ENCODE measurements at places on chromosomes 3 and 15.

DNA sequence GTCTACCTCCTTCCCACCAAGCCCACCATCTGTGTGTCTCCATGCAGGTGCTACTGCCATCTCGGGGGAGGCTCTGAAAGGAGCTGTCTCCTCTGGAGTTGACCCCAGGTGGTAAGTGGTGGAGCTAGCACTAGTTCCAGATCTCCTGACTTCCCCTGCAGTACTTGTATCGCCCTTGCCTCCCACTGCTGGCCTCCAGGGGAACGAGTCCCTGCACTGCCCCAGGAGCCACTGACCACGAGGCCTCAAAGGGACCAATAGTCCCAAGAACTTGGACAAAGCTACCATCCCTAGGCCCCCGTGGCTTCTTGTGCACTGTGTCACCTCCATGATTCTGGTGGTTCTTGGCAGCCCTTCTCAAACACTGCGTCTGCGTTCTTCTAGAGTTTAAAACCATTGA is 98.9 kb downstream of the TOP2B start:
- no peak for DNase-seq

GRCh38 chr3:74599564-74599963 is 14.9 kb downstream of the CNTN3 start:
- no peak for DNase-seq

- DNase-seq: no peak
Observed at GRCh38 chr15:57485869-57486268, 105.8 kb upstream of the MYZAP start.

DNA sequence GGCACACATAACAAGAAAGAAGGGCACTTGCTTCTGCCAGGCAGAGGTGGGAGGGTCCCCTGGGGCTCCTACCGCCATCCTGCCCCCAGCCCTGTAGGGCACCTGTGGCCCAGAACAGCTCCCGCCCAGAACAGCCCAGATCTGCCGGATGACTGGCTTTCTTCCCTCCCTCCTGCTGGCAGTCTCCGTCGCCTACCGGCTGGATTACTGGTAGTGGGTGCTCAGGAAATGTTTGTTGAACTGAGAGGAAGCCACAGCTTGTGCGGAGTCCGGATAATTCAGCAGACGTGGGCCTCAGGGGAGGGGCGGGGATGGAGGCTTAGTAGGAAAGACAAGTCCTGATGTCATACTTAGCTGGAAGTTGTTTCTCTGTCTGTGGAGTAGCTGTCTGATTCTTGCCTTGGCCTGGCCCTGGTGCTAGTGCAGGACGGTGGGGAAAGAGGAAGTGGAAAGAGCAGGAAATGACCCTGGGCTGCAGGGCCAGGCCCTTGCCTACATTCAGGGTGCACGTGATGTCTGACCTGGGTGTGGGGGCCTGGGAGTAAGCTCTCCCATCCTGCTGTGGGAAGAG is 6.7 kb downstream of the CCDC9B start:
- peak; percentile 35 for DNase-seq

DNA sequence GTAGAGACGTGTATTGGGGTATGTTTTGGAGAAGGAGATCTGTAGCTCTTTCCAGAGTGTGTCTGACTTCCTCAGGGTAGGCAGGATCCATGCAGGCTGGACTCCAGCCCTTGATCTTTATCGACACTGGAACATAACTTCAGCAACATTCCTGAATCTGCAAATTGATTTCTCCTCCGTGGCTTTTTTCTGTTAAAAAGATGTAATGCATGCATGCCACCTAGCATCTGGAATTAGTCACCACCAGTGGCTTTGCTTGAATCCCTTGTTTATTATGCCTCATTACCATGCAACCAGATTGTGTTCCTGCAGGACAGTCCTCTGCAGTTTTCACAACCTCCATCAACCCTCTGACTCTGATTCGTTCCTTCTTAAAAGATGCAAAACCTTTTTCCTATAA is 86.1 kb downstream of the CCNL1 start:
- no peak for DNase-seq

DNA sequence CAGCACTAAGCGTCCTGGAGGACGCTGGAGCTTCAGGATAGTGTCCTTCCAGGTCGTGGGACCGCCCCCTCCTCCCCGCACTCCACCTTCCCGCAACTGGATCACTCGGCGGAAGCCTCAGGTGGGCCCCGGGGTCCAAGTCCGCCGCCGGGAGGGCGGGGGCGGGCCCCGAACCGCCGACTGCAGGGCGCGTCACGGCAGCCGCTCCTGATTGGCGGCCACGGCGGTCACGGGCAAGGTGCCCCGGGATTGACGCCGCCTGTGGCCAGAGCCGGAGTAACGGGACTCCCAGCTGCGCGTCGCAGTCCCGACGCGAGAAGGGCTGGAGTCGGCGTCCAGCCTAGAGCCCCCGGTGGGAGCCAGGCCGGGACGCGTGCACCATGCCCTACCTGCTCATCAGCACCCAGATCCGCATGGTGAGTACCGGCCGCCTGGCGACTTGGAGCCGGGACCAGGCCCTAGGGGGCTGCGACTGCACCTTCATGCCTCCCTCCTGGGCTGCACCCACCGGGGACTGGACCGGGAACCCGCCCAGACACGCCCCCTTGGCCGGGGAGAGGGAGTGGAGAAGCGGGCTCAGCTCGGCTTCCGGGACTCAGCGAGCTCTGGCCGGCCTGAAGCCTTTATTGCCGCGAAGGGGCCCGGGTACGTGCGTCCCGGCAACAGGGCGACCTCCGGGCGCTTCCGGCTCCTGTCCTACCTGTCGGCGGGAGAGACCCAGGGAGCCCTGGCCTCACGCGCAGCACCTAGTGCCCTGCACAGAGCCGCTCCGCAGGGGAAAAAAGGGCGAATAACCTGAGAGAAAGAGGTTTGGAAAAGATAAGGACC is at the start of gene GCHFR:
TSS of gene GCHFR (plus strand) at position 268 of the 828 bp plus-strand sequence. CDS start at position 381, 113 bp downstream.
- peak; percentile 77 for DNase-seq
